Hematopoietic multipotent progenitor cell treated with erythropoietin and hydrocortisone succinate and interleukin-3 and kit ligand, for 17 days (in vitro differentiated cells): ENCODE measurements at places on chromosomes 7 and 10.
A peak's percentile ranks its signal among the peaks of the same experiment; 100 is the strongest.

GRCh38 chr7:136523571-136523970, 344.9 kb upstream of the CHRM2 start:
- no peak for DNase-seq

- DNase-seq = no peak
These were observed 9.8 kb downstream of the CDHR1 start for GRCh38 chr10:84204122-84204521.

DNA sequence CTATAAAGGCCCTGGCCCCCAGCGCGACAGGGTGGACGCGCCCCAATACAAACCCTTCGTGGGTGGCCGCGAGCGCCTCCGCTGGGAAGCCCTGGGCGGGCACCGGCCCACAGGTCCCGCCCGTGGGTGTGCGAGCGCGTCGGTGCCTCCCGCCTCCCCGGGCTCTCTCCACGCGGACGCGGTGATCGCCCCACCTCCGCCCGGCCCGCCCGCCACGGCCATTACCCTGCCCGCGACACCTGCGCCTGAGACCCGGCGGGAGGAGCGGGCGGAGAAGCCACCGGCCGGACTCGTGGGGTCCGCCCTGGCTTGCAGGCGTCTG, 81.2 kb downstream of the PAX2 start:
- DNase-seq = no peak

- DNase-seq = no peak
These were observed 18.4 kb downstream of the CREB3L2 start for GRCh38 chr7:137983323-137984008.

DNA sequence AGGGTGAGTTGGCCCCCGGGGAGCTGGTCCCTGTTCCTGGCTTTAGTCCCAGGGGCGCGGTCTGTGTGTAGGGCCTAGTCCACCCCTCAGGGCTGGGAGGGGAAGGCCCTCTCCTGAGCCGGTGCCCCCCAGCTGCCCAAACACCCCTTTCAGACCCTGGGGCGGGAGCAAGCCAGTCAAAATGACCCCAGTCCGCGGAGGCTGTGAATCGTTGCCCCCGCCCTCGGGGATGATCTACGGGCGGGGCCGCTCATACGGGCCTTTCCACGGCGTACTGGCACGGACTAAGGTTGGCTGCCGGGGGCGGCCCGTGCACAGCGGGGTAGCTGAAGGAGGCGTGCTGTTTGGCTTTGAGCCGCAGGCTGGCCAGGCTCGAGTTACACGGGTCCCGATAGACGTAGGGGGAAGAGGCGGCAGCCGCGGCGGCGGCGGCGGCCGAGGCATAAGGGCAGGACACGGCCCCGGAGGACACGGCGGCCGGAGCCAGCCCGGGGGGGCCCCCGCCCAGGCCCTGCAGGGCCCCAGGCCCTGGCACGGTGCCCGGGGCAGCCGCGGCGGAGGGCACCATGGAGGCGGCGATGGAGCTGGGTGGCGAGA, 4.3 kb downstream of the ELOVL3 start:
- peak; percentile 22 for DNase-seq

DNA sequence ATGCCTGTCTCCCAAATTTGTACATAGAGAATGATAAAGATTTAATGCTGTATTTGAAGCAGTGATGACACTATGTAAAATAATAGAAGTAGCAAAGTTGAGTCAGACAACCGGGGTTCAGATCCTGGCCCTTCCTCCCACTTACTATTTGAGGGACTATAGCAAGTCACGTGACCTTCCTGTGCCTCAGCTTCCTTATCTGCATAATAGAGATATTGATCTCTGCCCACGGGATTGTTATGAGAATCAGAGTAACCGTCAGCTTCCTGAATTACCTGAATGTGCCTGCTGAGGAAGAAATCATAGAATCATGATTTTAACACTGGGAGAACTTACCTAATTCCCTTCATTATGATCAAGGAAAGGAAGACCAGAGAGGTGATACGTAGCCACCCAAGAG, 26.9 kb downstream of the CASP7 start:
- DNase-seq = no peak

GRCh38 chr7:106659166-106659962, 1.6 kb downstream of the CCDC71L start:
- no peak for DNase-seq

- DNase-seq = no peak
These were observed 144.9 kb downstream of the HGF start for GRCh38 chr7:81624650-81625631.

- no peak for DNase-seq
These were observed 20.3 kb downstream of the ACSM6 start for GRCh38 chr10:95214369-95214768.

GRCh38 chr7:158255558-158255957, 332.1 kb downstream of the PTPRN2 start:
- no peak for DNase-seq

DNA sequence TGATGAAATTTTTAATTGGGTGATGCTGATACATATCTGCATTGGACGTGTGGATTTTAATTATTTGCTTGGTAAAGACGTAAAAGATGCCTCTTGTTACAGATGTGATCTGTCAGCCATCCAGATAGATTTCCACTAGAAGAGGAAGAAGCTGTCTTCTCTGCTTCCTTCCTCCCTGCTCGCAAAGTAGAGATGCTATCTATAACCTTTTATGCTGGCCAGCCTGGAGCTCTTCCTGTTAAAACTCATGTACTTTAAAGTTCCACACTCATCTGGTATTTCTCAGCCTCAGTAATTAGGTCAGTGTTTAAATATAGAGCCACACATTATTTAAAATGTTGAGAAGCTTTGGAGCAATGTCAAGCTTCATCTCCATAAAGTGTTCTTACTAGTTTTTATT, 51.2 kb upstream of the TMEM229A start:
- DNase-seq = no peak

GRCh38 chr10:30057894-30058556, 1.4 kb downstream of the JCAD start:
- no peak for DNase-seq

DNA sequence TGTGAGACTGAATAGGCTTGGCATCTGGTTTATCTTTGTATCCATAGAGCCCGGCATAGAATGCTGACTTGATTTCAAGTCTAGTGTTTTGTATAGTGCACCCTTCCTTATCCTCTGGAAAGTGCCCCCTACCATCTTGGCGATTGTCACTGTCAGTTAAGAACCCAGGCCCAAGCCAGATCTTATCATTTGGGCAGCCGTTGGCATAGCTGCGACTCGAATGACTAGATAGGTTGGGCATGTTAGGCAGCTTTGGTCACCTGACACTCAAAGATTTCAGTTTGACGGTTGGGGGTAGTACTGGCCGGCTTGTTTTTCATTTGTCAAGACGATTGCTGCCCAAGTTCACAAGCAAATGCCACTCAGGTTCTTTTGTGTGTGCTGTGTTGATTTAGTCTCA, 6.6 kb downstream of the NIPSNAP2 start:
- DNase-seq = peak; percentile 48

GRCh38 chr7:31852462-31852861, 165.4 kb downstream of the PPP1R17 start:
- no peak for DNase-seq

DNA sequence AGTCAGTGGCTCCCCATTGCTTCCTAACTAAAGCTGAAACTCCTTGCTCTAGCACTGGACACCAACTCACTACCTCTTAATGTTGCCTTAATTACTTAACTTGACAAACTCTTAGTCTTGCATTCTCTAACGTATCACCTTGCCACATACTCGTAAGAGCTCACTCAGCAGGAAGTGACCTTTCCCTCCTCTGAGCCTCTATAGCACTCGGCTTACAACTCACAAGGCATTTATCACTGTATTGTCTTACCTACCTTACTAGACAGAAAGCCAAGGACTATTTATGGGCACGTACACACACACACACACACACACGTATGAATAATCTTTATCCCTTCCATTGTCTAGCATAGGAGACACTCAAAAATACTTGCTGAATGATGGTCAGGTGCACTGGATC, 21.2 kb downstream of the CEP41 start:
- DNase-seq = no peak

DNA sequence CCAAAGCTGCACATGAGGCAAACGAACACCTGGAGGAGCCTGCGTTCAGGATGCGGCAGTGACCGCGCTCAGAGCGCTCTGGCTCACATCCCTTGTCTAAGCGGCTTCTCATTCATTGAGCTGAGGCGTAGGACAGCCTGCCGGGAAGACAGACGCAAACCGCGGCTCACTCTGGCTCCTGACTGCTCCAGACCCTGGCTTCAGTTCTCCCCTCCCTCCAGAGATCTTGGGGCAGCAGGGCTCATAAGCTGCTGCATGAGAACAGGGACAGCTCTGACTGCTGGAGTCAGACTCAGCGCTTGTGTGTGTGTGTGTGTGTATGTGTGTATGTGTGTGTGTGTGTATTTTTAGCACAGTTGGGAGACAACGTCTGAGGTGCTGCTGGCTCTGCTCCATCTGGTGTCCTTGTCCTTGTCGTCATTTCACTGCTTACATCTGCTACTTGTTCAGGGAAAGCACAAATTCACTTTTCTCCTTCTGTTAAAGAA, 15.8 kb upstream of the LYZL2 start:
- DNase-seq = no peak
